Stimulated activated naive B cell treated with anti-CD40 and anti-IgM and Interleukin-4, amounts not matched to agents 10 μg/mL and 1 μg/mL and 100 μg/mL, for 72 hours (primary cell): ENCODE measurements at places on chromosomes 13 and 19.

DNA sequence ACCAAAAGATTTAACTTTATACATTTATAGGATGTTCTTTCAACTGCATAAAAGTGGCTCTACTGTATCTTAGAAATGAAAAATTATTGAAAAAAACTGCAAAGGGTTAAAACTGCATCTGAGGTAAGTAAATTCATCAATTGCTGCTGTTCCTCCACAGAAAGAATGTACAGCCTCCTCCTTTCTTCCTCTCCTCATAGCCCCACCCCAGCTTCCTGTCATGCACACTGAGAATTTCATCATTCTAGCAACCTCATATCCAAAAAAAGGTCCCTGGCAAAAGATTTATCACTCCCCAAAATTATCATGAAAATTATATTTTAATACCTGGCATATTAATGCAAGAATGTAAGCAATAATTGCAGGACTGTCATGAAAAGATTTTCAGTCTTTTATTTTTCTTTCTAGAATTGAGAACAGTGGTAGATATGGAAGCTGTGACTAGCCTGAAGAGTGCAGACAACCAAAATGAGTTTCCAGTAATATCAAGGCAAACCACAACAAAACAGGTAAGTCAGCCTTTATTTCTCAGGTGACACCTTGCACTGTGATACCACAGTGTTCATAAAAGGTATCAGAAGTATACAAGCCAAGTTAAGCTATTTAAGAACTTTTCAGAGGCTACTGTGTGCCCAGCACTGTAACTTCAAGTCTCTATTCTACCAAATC, 110.8 kb downstream of the SUCLA2 start:
- DNase-seq = no peak

DNA sequence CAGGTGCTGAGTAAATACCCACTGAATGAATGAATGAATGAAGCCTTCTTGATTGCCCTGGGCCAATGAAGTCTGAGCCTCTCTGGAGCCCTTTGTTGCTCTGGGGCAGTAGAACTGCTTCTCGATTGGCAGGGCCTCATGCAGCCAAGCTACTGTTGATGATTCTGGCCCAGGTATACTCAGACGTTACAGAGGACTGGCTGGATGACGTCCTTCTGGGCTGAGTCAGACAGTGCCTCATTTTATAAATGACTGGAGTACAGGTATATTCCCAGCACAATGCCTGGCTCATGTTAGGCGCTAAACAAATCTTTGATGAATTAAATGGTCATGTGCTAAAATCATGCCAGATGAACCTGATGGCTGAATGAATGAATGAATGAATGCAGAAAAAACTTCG, 243.8 kb upstream of the MAB21L1 start:
- DNase-seq = no peak

GRCh38 chr19:19546751-19547162, 8.7 kb downstream of the CILP2 start:
- no peak for DNase-seq

- no peak for DNase-seq
Observed at GRCh38 chr19:3450796-3451411, 29.4 kb downstream of the SMIM24 start.

DNA sequence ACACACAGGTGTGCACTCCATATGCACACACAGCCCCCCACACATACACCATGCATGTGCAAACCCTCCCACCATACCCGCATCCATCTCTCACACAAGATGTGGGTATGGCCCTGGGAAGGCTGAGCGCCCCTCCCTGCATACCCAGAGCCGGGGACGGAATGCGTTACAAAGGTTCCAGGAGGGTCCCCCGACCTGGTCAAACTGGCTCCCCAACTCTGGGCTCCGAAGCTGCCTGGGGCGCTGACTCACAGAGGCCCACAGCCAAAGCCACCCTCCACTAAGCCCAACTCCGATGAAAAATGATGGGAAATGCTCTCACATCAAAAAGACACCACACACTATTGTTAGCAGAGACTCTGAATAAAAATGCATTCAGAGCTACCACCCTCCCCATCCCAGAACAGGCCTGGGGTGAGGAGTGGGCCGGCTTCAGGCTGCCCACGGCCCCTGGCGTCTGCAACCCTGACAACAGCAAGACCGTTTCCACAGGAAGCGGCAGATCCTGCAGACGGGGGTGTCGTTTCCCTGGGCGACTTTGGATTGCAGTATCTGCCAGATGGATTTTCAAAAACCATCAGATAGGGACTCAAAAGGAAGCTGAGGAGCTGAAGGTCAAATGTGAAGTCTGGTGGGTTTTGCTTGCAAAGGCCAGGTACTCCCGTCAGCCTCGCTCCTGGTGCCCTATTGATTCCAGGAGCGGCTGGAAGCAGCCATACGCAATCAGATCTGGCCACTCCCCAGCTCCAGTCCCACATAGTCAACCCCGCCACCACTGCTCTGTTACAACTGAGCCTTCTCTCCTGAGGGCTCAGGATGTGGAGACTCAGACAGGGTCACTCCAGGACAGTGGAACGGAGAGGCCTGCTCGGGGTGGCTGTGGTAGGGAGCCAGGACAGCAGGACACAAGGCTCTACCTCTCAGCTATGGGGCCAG, 14.3 kb downstream of the PEPD start:
- DNase-seq = no peak

GRCh38 chr19:29297381-29297780, 84.4 kb upstream of the UQCRFS1 start:
- DNase-seq = no peak

DNA sequence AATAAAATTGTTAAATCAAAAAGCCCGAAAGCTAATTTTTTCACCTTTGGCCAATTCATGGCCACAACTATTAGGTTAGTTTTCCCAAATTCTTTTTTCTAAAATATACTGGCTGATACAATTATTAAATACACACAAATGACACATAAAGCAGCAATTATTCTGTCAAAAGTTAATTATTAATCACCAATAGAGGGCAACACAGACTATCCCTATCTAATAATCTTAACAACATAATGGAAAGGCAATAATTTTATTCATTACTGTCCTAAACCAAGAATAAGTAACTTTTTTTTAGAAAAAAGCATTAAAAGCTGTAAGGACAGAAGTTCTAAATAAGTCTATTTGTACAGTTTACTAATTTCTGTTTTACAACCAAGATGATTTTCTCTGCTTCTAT, 51.7 kb downstream of the KATNAL1 start:
- DNase-seq = no peak

DNA sequence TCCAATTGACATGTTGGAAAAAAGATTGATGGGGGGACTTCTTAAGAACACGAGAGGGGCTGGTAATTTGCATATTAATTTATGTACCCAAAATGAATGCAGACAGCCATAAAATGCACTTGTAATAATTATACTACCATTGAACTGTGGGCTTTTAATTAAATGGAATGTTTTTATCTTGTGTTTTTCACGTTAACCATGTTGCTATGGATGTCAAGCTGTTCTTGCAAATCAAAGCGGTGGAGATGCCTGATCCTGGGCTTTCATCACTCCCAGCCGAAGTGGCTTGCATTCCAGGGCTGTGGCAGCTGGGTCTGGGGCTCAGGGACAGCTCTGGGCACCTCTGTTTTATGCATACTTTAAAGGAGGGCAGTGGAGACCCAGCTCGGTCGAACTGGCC, 179.4 kb upstream of the TMTC4 start:
- DNase-seq = no peak
